ENCODE measurements at places on chromosomes 2 and 18.

GRCh38 chr2:53442093-53442492, 325.5 kb upstream of the CHAC2 start:
- no peak for DNase-seq

DNA sequence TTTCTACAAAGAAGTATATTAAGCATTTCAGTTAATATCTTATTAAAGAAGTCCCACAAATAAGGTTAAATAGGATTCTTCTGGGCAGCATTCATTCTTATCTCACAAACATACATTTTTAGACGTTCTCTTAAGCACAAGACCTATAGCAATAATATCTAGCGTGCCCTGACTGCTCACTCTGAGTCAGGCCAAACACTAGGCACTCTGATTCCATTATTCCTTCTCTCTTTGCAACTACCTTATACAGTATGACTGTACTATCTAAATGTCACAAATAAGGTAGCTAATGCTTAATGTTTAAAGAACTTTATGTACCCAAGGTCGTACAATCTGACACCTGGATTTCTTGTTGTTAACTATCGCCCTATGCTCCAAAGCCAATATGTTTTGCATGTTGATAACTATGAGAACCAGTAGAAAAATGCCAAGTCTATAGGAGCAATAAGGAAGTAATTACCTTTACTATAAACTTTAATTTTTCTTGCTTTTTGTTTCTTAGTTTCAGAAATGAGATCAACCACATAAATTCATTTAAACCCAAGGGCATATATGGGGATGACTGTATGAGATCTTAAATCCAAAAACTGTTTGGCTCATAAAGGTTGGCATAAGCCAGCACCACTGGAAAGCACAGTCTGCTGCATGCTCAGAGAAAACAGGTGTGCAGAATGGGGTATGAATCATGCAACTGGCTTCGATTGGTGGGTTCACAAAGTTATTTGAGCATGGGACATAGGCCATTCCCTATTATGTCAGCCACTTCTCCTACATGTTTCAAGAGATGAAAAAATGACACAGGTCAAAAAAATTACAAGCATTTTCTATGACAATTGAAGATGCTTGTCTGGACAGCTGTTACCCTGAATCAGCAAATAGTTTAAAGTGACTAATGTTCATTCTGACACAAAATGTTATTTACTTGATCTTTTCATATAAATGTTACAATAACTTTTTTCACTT, 352.0 kb downstream of the IRS1 start:
- DNase-seq: no peak

- DNase-seq: no peak
Measured at GRCh38 chr2:148607566-148607965, 37.0 kb upstream of the EPC2 start.

DNA sequence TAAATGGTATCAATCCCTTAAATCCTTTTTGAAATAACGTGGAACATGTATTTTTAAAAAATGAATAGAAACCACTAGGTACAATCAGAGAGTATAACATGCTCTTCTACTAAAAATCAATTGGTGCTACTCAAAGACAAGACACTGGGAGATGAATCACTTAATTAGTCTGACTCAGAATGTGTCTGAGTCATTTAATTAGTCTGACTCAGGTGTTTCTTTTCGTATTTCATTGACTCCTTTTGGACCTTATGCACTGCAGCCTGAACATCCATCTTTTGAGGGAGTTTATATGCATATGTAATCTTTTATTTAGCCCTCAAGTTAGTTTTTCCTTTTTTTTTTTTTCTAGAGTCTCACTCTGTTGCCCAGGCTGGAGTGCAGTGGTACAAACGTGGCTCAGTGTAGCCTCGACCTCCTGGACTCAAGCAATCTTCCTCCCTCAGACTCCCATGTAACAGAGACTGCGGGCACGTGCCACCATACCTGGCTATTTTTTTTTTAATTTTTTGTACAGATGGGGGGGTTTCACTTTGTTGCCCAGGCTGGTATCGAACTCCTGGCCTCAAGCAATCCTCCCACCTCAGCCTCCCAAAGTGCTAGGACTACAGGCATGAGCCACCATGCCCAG, 26.5 kb downstream of the PPP4R3B start:
- peak; percentile 57 for DNase-seq

GRCh38 chr2:205427112-205427511, 255.2 kb upstream of the NRP2 start:
- peak; percentile 81 for DNase-seq

GRCh38 chr2:71679491-71679890, 226.1 kb downstream of the DYSF start:
- no peak for DNase-seq
